ENCODE measurements at places on chromosomes 11 and 22. TPM values are rescaled to one million over a fixed set of nuclear protein-coding genes. Genes with fewer than 3 reads are reported as not detected.

NFAM1 gene
- 0.36 TPM for total RNA-seq

C11orf97 gene
- not detected for total RNA-seq

MYO18B gene
- total RNA-seq = not detected

ARFIP2 gene
- 52.5 TPM for total RNA-seq

FAM180B gene
- total RNA-seq = not detected

PRR33 gene
- total RNA-seq = not detected

SAA2 gene
- 0.95 TPM for total RNA-seq

ACTN3 gene
- total RNA-seq = 0.26 TPM

CERK gene
- total RNA-seq = 47.4 TPM

APOBEC3C gene
- 63.4 TPM for total RNA-seq

DLG2 gene
- total RNA-seq = 14.8 TPM

SERPING1 gene
- total RNA-seq = 578 TPM

TBCEL gene
- 52.9 TPM for total RNA-seq

DNA sequence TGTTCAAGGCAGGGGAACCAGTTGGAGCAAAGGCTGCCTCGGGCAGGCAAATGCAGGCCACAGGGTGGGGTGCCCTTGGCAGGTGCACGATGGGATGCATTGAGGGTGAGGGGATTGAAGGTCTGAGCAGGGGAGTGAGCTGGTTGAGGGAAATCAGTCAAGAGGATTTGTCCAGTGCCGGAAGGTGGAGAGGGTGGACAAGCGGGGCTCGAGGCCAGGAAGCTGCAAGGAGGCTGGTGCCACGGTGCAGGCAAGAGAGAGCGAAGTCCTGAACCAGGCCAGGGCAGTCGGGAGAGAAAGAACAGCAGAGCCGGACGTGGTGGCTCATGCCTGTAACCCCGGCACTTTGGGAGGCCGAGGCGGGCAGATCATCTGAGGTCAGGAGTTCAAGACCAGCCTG lies 10.4 kb upstream of the MS4A10 start:
- H3K27ac ChIP-seq = no peak overlapping the region
- H3K27me3 ChIP-seq = no peaks in the 10 kb centered on the region
- no peak for DNase-seq
- H3K4me3 ChIP-seq = no peak overlapping the region
- no peaks in the 10 kb centered on the region for H3K4me1 ChIP-seq
- H3K36me3 ChIP-seq = no peaks in the 10 kb centered on the region

DNA sequence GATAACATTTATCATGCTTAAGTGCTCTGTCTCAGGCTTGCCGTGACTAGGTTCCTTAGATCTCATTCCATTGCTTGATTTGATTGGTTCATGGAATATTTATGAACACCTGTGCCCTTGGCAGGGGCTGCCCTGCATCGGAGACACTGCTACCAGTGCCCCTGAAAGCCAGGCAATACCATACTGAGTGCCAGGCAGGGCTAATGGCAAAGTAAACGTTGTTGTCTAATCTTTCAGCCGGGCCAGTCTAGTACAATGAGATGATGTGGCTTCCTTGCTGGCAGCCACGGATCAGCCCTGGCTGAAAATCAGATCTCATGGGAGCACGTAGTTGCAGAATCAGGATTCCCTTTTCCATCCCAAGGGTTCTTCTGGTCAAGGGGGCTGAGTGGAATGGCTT lies 5.0 kb upstream of the PGA3 start:
- no peak overlapping the region for H3K27ac ChIP-seq
- no peaks in the 10 kb centered on the region for H3K36me3 ChIP-seq
- H3K4me1 ChIP-seq = no peaks in the 10 kb centered on the region
- no peak overlapping the region for H3K4me3 ChIP-seq
- DNase-seq = no peak

- no peaks in the 10 kb centered on the region for H3K36me3 ChIP-seq
- peaks cover 2% of the 10 kb centered on the region for H3K4me1 ChIP-seq
- H3K27me3 ChIP-seq = no peaks in the 10 kb centered on the region
- DNase-seq = no peak
- no peak overlapping the region for H3K4me3 ChIP-seq
- H3K27ac ChIP-seq = no peak overlapping the region
Measured at GRCh38 chr11:1932105-1932480, 12.6 kb downstream of the TNNT3 start.

DNA sequence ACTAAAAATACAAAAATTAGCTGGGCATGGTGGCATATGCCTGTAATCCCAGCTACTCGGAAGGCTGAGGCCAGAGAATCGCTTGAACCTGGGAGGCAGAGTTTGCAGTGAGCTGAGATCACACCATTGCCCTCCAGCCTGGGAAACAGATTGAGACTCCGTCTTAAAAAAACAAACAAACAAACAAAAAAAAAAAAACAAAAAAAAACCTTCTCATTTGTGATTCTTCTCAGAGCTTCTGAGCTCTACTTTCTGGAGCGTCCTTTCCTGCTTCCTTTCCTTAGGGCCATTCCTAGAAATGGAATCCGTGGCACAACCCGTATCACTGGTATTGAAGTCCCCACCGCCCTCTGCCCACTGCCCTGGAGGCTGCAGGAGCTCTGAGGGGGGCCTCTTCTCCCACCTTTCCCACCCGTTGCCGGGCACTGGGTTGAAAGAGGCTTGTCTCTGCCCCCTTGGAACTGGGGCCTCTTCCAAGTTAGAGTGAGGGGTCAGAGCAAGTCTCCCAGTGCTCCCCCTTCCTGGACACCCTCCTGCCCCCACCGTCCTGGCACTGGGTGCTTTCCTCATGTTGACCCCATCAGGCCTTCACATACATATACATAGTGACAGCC lies 2.0 kb upstream of the SHISA8 start:
- H3K36me3 ChIP-seq = no peaks in the 10 kb centered on the region
- DNase-seq = no peak
- H3K4me1 ChIP-seq = peaks cover 5% of the 10 kb centered on the region
- H3K27ac ChIP-seq = no peak overlapping the region
- peaks cover 4% of the 10 kb centered on the region for H3K27me3 ChIP-seq
- H3K4me3 ChIP-seq = no peak overlapping the region

DNA sequence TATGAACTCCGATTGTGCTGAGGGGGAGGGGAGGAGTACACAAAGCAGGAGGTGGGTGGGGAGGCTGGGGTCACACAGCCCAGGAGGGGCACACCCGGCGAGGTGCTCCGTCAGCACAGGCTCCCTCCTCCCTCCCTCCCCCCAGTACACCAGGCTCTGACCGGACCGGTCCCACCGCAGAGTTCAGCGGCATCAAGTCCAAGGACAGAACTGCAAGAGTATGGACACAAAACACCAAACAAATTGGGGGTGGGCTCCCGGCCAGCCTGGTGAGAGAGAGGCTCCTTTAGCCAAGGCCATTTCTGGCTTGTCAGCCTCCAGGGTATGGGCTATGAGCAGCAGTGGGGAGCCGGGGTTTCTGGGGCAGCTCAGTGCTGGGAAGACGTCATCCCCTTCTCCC lies 68.3 kb downstream of the ST3GAL4 start:
- H3K27me3 ChIP-seq = no peaks in the 10 kb centered on the region
- H3K27ac ChIP-seq = peak overlapping the region; percentile 75
- H3K4me3 ChIP-seq = no peak overlapping the region
- peaks cover 43% of the 10 kb centered on the region for H3K4me1 ChIP-seq

GRCh38 chr11:33996498-33997454 lies 54.8 kb upstream of the CAPRIN1 start:
- no peaks in the 10 kb centered on the region for H3K36me3 ChIP-seq
- H3K4me3 ChIP-seq = no peak overlapping the region
- no peaks in the 10 kb centered on the region for H3K4me1 ChIP-seq
- no peaks in the 10 kb centered on the region for H3K27me3 ChIP-seq

GRCh38 chr11:35166369-35167360 lies 27.7 kb downstream of the CD44 start:
- H3K27ac ChIP-seq = no peak overlapping the region
- H3K27me3 ChIP-seq = no peaks in the 10 kb centered on the region
- H3K4me1 ChIP-seq = peaks cover 5% of the 10 kb centered on the region

DNA sequence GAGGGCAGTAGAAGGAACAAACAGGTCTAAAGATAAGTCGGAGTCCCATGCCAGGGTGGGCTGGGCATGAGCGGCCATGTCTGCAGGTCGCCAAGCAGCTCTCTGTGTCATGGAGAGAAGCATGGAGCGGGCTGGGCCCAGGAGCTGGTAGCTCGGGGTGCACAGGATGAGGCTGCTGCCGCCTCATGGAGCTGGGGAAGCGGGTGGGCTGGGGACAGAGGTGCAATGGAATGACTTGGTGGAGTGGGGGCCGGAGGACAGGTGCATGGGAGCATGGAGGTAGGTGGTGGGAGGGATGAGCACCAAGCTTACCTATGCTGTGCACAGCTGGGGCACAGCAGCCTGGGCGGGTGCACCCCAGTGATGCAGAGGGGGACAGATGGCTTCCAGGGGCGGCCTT lies 3.6 kb downstream of the NRXN2 start:
- no peaks in the 10 kb centered on the region for H3K4me1 ChIP-seq
- DNase-seq = no peak
- no peak overlapping the region for H3K27ac ChIP-seq

GRCh38 chr11:17581036-17581731 lies 34.1 kb downstream of the OTOG start:
- no peak overlapping the region for H3K4me3 ChIP-seq
- no peaks in the 10 kb centered on the region for H3K27me3 ChIP-seq
- no peaks in the 10 kb centered on the region for H3K4me1 ChIP-seq
- no peak for DNase-seq

DNA sequence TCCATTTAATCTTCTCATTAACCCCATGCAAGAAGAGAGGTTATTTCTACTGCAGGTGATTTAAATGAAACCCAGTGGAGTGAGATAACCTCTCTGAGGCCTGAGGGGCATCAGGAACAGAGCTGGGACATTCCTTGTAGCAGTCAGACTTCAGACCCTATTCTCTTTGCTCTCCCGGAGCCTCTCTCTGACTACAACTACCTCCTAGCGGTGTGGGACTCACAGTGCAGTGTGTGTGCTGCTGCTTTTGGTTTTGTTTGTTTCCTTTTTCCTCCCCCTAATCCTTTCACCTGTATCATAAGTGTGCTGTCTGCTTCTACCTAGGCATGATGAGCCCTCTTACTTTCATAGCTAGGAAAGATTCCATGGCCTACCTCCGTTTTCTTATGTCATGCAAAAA lies 769.6 kb downstream of the NTM start:
- H3K27ac ChIP-seq = no peak overlapping the region
- H3K36me3 ChIP-seq = no peaks in the 10 kb centered on the region
- no peaks in the 10 kb centered on the region for H3K27me3 ChIP-seq
- no peak for DNase-seq
- H3K4me3 ChIP-seq = no peak overlapping the region

DNA sequence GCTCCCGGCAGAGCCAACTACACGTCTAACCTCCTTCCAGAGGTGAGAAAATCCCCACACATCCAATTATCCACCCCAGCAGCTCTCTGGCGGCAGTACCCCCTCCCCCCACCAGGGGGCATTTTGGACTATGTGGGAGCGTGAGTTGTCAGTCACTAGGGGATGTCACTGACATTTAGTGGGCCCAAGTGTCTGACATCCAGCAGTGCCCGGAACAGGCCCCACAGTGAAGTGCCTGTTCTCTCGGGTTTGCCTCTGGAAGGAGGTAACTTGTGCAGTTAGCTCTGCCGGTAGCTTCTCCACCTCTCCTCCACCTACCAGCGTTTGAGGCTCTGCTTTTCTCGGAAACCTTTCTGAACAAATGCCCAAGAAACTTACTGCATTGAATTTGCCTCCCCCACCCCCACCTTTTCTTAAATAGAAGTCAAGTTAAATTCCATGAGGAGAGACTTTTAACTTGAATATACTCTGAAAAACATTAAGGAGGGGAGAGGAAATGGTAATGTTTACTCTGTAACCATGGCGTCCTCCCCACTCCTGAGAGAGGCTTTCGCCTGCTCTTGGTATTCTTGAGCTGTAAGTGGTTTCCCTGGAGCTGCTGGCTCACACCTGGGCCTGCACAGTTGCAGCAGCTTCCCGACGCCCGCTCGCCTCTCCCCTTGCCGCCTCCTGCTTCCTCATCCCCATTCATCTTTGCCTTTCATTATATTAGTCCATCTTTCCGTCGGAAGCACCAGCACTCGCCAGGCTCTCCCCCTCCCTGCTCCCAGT lies 112.8 kb downstream of the WNT7B start:
- H3K4me1 ChIP-seq = peaks cover 14% of the 10 kb centered on the region
- H3K27me3 ChIP-seq = no peaks in the 10 kb centered on the region
- DNase-seq = no peak
- H3K4me3 ChIP-seq = no peak overlapping the region
- H3K27ac ChIP-seq = no peak overlapping the region
- H3K36me3 ChIP-seq = no peaks in the 10 kb centered on the region

- H3K27ac ChIP-seq = no peak overlapping the region
- H3K4me3 ChIP-seq = no peak overlapping the region
- H3K4me1 ChIP-seq = no peaks in the 10 kb centered on the region
Measured at GRCh38 chr11:8586805-8587204, 7.2 kb downstream of the STK33 start.
